NCI-H2171 (cell line): ENCODE measurements at places on chromosomes 11 and 22.

DNA sequence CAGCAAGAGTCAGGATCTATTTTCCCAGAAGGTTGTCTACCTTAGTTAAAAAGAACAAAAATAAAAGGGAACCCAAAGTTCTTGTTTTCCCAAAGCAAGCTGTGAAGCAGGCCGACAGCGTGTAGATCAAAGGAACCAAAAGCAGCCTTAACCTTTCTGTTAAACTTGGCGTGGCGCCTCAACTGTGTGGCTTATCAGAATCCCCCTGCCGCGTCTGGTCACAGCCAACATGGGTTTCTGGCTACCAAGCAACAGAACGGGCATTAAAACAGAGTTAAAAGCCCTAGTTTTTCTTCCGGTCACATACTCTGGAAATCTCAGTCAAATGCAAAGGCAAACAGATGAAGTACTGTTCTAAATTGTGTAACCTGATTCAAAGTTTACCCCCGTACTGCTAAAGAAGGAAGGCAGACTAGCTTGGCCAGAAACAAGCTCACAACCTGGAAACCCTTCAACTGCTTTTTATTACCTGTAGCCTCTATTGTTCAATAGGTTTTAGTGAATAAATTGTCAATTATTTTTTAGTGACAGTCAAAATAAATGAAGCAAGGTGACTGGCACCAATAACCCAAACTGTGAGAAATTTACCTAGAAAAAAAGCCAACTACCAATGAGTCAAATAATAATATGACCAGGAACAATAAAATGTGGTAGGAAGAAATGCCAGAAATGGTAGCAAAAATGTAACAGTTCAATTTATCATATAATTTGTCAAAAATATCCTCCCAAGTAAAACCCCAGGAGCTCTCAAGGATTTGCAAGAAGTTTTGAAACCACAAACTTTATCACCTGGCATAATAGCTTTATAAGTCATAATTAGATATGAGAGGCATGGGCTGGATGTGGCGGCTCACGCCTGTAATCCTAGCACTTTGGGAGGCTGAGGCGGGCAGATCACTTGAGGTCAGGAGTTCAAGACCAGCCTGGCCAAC is 21.4 kb downstream of the CHKA start:
- DNase-seq = no peak

- no peak for DNase-seq
These were observed 78.2 kb downstream of the FAM76B start for GRCh38 chr11:95711162-95711944.

DNA sequence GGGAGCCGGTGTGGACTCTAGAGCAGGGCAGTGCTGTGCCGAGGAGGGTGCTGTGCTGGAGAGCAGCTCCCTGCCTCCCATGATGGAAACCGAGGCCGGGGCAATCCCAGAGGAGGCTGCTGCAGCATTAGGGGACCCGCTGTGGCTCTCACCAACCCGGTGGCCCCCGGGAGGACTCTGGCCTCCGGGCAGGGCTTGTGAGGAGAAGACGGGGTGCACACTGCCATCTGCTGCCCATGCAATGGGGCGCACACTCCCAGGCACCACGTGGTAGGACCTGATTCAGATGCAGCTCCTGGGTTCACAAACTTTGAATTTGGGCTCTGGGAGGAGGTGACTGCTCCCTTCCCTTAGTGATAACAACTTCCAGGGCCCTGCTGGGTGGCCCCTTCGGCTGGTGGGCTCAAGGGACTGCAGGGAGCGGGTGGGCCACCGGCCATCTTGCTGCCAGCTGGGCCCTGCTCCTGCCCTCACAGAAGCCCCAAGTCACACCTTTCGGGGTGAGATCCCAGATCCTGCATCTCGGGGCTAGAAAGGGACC is 93.8 kb upstream of the FGF3 start:
- no peak for DNase-seq

DNA sequence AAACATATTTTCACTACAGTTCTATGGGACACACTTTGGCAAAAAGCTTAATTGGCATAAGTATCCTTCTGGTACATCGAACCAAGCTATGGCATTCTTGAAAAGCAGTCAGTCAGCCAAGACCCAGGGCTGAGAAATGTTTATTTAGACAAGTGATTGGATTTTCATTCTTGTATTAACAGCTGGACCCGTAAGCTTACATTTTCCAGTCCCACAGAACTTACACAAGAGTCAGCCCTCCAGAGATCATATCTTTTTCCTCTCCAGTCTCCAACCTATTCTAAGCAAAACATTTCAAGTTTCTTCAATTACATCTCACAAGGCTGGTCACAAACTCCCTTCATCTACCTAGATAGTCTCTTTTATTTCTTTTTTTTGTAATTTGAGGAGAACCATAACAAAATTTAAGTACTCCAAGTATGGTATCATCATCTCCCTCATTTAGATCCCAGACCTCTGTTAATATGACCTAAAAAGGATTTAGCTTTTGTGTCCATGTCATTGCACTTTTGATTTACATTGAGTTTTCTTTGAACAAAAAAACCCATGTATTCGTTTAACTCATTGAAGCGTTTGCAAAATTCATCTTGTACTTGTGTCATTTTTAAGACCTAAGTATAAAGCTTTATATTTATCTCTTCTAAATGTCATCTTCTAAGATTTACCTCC is 67.9 kb upstream of the GRK3 start:
- DNase-seq = no peak

DNA sequence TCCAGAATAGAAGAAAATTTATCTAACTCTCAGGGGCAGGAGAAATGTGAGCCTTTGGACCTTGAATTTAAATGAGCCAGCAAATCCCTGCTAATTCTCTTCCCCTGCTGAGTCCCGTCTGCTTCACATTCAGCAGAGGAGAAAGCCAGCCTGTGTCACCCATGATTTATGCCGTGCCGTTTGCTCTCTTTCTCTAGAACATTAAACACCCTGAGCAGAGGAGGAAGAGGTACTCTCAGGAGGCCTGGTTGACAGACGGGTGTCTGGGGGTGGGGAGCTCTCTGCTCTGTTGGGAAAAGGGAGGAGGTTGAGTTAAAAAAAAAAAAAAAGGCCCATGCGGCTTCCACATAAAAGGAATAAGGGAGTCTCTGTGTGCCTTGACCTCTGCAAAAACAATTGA is 11.3 kb upstream of the MTMR3 start:
- DNase-seq = peak; percentile 91

GRCh38 chr11:79160791-79161403 is 279.9 kb downstream of the TENM4 start:
- no peak for DNase-seq

GRCh38 chr11:126890561-126890960 is 110.0 kb downstream of the KIRREL3 start:
- DNase-seq = no peak

DNA sequence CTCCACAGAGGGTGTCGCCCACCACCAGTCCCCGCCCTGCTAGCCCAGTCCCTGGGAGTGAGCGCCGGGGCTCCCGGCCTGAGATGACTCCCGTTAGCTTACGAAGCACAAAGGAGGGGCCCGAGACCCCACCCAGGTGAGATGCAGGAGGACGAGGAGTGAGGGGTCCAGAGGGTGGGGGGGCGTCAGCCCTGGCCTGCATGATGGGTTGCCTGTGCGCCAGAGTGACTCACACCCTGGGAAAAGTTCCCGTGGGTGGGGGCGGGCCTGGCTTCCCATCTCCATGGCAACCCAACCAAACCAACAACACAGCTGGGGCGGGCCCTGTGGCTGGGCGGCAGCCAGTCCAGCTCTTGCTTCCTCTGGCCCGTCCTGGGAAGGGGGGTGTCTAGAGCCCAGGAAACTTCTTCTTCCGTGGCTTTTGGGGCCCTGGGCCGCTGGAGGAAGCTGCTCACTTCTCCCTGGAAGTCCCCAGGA is 4.5 kb downstream of the GAS2L1 start:
- peak; percentile 15 for DNase-seq

GRCh38 chr11:4085575-4085974 is 9.0 kb upstream of the RRM1 start:
- no peak for DNase-seq

GRCh38 chr11:82796998-82797961 is 63.6 kb upstream of the FAM181B start:
- DNase-seq = no peak

- DNase-seq = no peak
These were observed at the start of gene ADM2 for GRCh38 chr22:50481440-50482106. Gene ADM2 (plus strand): TSS chr22:50481543. CDS start chr22:50481848, 305 bp downstream.

- DNase-seq = no peak
These were observed 55.8 kb upstream of the TREH start for GRCh38 chr11:118735203-118735602.

DNA sequence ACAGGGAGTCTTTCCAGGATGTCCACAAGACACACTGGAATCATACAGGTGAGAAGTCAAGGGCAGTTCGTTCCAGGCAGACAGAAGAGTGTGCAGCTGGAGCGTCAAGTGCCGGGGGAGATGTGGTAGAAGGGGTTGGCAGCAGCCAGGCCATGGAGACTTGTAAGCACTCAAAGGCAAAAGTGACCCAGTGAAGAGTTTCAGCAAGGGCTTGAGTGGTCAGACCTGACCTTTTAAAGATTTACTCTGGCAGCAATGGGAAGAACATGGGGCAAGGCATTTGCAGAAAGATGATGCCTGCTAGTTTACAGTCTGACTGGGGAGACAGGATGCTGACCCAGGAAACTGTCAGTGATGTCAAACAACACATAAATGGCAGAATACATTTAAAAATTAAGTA is 29.0 kb downstream of the P4HA3 start:
- DNase-seq = no peak
